ENCODE measurements at places on chromosomes 6 and 20.

DNA sequence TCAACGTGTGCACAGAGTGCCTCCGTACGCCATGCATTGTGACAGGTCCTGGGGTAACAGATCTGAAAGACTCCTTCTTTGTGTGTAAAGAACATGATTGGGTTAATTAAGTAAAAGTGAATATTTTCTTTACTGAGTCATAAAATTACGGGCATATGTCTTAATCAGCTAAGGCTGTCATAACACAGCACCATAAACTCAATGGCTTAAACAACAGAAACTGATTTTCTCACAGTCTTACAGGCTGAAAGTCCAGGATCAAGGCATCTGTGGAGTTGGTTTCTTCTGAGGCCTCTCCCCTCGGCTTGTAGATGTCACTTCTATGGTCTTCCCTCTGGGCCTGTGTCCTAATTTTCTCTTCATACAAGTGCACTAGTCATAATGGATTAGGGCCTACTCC, 176.9 kb downstream of the MTFR2 start:
- no peak for DNase-seq

DNA sequence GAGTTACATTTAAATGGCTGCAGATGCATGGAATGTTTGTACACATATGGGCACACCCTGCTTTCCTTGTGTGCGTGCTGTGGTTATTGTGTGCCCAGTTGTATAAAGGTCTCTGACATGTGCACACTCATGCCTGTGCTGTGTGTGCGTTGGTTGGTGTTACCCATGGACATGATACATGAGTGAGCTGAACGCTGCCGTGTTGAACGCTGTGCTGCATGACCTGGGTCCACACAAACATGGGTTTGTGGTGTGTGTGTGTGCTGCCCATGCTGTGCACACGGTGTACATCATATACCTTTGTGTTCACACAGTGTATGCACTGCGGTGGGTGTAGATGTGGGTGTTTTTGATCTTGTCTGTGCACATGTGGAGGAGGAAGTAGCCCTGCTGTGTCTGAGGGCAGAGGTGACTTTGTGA, 54.4 kb downstream of the TOX2 start:
- DNase-seq = no peak

GRCh38 chr6:141594874-141595273, 537.9 kb upstream of the GJE1 start:
- no peak for DNase-seq

- DNase-seq = no peak
These were observed 326.7 kb downstream of the BCKDHB start for GRCh38 chr6:80433010-80433672.

DNA sequence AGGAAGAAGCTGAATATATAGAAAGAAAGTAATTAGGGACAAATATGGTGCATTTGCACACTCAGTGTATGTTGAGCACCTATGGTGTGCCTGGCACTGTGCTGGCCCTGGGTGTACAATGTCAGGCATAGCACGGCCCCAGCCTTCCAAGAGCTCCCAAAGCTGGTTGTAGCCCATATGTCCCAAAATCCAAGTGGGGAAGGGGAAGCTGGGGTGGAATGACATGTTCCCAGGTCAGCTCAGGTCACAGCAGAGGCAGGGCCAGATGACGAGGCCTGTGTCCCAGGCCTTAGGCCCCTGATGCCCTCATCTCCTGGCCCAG, 170.0 kb downstream of the VEGFA start:
- DNase-seq = no peak

DNA sequence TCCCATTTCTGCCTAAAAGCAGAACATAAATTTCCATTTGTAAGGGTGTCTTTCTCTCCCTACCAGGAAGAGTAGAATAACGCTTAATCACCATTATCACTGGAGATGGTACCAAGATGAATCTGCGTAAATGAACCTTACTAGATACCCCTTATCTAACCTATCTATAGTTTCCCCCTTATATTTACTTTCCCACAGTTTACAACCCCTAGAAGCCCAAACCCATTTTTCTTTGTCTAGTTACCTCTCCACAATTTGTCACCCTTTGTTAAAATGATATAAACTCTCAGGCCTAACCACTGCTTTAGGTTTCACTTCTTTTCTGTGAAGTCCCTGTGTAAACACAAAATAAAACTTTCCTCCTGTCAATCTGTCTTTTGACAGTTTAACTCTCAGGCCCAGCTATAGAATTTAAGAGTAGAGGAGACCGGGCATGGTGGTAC, 45.5 kb downstream of the PCNA start:
- DNase-seq = no peak

DNA sequence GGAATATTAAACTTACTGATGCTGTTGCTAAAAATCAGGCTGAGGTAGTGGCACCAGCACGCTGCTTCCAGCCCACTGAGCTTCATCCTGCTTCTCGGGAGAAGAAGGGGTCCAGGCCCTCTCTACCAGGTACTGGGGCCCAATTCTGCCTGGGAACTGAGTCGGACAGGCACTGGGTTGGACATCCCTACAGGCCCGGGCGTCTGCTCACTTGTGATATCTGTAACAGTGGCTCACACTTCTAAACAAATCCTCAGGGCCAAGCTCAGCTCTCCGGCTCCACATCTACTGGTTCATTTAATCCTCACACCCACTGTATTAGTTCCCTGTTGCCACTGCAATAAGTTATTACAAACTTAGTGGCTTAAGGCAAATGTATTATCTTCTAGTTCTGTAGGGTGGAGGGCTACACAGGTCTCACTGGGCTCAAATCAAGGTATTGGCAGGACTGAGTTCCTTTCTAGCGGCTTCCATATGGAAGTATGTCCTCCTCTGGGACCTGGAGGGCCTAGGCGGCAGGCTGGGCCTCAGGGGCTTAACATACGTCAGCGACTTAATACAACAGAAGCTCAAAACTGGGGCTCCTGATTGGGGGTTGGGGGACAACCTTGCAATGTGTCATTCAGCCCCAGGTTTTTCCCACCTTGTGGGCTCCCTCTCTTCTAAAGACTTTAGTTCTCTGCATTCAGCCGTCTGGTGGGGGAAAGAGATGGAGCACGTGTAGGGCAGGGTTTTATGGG, 1.6 kb upstream of the KCNK15 start:
- no peak for DNase-seq
